T-cell (primary cell): ENCODE measurements at places on chromosomes 12 and 14.

DNA sequence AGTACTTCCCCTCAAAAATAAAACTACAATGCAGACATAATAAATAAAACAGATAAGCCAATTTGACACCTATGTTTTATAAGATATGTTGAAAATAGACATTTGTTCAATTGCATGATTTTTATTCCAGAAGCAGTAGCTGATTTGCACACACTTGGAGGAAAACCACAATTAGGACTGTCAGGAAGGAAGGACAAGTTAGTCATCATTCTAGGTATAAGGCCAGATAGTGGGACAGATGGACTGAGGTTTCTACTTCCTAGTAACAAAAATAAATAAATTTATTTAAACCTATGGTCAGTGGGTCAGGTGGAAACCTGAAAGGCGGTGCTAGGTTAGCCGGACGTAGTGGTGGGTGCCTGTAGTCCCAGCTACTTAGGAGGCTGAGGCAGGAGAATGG, 141.8 kb upstream of the RASSF8 start:
- DNase-seq, result no peak

DNA sequence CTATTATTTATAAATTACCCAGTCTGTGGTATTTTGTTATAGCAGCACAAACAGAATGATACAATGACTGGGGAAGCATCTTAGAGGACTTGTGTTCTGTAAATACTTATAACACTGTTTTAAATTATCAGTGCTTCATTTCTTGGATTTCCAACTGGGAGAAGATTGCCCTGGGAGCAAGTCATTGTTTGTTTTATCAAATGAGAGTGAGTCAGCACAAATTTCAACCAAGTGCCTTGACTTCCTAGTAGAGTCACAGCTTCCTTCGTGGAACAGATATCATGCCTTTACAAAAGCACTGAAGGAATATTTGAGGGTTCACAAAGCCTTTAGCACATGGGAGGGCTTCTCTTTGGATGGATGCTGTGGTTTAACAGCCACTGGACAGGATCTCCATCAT, 234.1 kb downstream of the KTN1 start:
- DNase-seq, result no peak

DNA sequence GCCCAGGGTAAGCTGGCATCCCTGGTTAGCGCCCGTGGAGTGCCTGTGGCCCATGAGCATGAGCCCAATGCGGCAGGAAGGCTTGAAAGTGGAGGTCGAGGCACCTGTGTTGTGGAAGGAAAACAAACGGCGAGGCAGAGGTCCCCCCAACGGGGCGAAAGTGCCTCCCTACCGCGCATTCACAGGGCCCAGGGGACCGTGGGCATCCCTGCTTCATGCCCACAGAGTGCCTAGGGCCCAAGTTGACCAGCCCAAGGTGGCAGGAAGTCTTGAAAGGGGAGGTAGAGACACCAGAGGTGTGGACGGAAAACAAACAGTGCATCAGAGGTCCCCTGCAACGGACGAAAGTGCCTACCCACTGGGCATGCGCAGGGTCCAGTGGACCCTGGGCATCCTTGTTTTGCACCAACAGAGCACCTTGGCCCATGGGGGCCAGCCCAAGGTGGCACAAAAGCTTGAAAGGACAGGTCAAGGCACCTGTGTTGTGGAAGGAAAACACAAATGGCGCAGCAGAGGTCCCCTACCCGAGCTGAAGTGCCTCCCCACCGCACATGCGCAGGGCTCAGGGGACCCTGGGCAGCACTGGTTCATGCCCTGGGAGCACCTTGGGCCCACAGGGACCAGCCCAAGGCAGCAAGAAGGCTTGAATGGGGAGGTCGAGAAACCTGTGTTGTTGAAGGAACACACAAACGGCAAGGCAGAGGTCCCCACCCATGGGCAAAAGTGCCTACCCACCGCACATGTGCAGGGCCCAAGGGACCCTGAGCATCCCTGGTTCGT, 377.5 kb downstream of the ALG10 start:
- no peak for DNase-seq

GRCh38 chr12:118022728-118023109, 6.2 kb downstream of the RFC5 start:
- no peak for DNase-seq

- no peak for DNase-seq
Measured at GRCh38 chr12:49567302-49567610, 686 bp downstream of the MCRS1 start.

- peak; percentile 99 for DNase-seq
Measured at GRCh38 chr12:68686595-68687521, at the start of gene NUP107. TSS of gene NUP107 (plus strand) at chr12:68686978. CDS start at chr12:68687066, 88 bp downstream.

- no peak for DNase-seq
Measured at GRCh38 chr14:22837750-22838538, 1.6 kb downstream of the MMP14 start.

DNA sequence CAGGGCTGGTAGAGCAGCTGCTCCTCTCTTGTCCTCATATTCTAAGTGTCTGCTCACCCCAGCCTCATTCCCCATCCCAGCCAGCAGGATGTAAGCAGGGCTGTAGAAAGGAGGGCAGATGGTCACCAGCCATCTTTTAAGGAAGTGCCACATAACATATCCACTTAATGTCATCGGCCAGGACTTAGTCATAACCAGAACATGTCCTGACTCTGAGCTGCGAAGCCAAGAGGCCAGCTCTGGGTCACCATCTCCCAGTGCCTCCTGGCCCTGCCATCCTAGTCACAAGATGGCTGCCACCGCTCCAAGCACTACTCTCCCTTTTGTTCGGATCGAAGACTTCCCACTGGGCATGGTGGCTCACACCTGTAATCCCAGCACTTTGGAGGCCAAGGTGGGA, 123.9 kb downstream of the PLXNC1 start:
- DNase-seq, result no peak

DNA sequence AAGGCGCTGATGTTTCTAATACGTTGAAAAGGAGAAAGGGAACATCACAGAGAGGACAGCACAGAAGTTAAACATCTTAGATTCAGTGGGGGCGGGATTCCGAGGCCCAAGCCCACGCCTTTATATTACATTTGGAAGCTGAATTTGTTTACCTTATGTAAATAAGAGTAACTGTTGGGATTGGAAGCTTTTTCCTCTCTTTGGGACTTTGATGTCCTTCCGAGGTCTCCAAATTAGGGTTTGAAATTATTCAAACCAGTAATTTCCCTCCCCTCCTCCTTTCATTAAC, 6.4 kb downstream of the FOXA1 start:
- DNase-seq, result no peak

DNA sequence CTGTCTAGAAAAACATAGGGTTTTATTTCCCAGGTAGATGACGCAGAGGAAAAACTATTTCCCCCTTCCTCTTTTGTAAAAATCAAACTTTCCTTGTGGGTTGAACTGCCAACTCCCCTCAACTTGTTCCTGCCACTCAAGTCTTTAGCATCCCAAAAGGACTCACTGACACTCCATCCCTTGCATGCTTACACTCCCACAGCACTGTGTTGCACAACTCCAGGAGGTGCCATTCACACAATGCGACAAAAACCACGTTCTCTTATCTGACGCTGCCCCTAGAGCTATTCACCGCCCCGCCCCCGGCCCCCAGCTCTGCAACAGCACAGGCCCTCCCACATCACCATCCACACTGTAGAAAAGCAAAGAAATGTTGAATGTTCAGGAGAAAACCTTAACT, 16.9 kb upstream of the STON2 start:
- no peak for DNase-seq

DNA sequence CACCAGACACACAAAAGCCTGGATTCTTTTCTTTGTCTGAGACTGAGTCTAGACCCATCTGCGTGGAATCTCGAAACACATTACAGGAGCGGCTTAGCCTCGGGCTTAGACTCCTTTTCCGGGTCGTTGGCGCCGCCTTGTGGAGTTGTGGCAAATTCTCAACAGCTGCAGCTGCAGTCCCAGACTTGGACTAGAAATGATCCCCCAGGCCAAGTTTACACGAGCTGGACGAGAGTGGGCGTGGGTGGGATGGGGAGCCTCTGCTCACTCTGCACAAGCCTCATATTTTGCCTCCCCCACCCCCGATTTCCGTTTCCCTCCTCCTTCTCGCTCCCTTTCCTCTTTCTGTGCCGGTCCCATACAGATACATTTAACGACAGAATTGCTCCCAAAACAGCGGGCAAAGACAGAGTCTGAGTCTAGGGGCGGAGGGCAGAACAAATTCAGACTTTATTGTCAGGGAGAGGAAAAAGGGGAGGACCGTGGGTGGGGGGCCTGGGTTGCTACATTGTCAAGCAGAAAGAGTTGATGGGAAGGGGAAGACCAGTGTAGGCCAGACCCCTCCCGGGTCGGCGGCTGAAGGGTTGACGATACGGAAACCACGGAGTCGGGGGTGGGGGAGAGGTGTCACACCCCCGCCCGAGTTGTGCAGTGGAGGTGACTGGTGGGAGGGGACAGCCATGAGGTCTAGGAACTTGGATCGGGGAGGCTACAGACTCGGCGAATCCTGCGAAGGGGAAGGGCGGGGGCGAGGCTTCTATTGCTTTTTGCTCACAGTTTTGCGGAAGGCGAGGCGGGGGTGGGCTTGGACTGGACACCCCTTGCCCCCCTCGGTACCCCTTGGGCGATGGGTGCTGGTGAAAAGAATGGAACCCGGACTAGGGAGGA, 4.7 kb upstream of the GPR84 start:
- peak; percentile 87 for DNase-seq

GRCh38 chr14:77128414-77128891, 13.1 kb downstream of the ZDHHC22 start:
- DNase-seq, result no peak

GRCh38 chr12:2613326-2614073, 181.3 kb upstream of the FKBP4 start:
- DNase-seq, result no peak

DNA sequence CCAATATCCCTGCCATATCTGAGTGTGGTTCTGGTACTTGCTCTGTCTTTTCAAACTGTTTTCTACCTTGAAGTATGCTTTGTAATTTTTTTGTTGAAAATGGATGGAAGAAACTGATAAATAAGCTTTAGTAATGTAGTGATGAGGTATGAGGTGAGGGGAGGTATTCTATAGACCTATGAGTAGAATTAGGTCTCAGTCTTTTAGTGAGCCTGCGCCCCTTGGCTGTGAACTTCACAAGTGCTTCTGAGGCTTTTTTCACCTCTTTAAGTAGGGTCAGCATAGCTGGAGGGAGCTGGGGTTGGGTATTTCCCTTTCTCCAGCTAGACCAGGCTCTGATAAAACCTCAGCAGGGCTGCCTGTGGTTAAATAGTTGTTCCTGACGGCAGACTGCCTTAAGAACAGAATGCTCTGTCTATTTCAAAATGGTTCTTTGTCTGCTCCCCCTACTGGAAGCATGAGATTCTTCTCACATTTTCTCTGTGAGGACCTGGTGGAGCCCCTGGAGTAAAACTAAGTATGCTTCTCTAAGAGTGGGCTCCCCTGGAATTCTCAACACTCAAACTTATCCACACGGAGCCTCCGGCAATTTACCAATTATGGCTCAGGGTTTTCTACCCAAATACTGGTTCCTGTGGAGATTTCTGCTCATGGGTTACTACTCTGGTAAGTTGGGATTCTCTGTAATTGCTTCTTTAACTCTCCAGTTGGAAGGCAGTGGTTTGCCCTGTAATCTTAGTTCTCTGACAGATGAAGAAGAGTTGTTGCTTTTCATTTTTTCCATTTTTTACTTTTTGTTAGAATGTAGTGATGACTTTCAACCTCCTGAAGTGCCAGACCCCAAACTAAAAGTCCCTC, 13.1 kb downstream of the KRT5 start:
- DNase-seq, result no peak

GRCh38 chr14:87049950-87050349, 943.0 kb downstream of the GALC start:
- DNase-seq, result no peak

- DNase-seq, result no peak
Measured at GRCh38 chr12:3834774-3835173, 38.4 kb downstream of the PARP11 start.

DNA sequence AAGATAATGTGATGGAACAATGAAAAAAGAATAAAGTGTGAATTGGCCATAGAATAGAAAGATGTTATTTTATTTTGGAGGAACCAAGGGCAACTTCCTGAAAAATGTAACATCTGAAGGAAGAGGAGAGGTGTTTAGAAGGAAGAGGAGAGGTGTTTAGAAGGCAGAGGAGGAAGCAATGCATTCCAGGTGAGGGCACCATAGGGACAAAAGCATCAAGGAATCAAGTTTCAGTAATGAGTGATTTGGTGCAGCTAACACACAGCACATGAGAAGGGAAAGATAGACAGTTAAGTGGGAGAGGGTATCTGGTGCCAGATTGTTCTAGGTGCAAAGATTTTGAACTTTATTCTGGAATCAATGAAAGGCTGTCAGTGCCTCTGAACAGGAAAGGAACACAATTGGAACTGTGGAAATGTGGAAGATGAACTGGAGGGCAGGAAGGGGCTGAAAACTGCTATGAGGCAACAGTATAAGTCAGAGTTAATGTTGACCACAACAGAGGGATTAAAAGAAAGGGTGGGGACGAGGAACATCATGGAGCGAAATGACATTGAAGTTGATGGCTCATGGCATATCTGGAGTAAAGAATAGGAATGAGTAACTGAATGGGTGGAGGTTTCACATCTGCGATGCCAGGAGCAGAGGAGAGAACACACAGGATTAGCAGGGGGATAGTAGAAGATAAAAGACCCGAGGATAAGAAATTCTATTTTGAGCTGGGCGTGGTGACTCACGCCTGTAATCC, 326.6 kb downstream of the LRIG3 start:
- DNase-seq, result no peak

GRCh38 chr12:45644541-45644940, 85.0 kb upstream of the ARID2 start:
- DNase-seq, result no peak

DNA sequence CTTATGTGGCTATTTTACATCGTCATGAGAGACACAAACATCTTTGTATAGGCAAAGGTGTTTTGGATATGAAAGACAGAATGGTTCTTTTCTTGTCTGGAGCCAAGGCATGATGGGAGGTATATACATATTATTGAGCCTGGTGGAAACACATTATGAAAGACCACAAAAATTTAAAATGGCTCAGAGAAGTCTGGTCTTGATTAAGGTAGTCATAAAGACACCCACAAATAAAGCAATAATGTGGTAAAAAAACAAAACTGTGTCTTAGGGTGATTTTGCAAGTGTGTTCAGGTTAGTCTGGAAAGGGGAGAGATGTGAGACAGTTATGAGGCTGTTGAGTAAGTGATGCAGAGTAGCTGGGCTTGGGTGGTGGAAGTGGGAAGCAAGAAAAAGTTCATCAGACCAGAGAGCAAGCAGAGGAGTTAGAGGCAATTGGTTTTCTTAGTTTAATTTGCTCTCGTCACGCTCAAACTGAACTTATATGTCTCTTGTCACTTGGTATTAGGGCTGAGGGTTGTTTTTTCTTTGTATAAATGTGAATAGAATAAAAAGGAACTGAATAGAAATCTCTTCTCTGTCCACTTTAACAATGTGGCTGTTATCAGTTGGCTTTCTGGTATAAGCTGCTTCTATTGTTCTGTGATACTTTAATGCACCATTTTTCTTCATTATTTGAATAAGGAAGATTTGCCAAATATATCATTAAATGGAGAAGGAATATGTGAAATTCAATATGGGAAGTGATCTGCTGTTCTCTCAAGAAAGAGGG, 115.0 kb downstream of the AKAP6 start:
- no peak for DNase-seq

- peak; percentile 33 for DNase-seq
Measured at GRCh38 chr12:89345830-89346740, 6.2 kb downstream of the DUSP6 start.
